ENCODE measurements at places on chromosomes 5 and 9. TPM values are rescaled to one million over a fixed set of nuclear protein-coding genes. Genes with fewer than 3 reads are reported as not detected.

Gene EQTN
- total RNA-seq = not detected

Gene NMUR2
- total RNA-seq = not detected

Gene RRAGA
- total RNA-seq = 80.5 TPM

Gene ENG
- 37.9 TPM for total RNA-seq

Gene AKNA
- total RNA-seq = 25.3 TPM

Gene GADD45G
- total RNA-seq = 5.5 TPM

Gene ZNF366
- total RNA-seq = 2.6 TPM

Gene MARCHF11
- total RNA-seq = not detected

Gene HRH2
- total RNA-seq = 4.8 TPM

Gene PCDHGC4
- total RNA-seq = 1.8 TPM

Gene EDIL3
- total RNA-seq = 16.0 TPM

Gene TUSC1
- total RNA-seq = 11.9 TPM

Gene ARHGEF37
- total RNA-seq = 7.5 TPM

Gene PLAC8L1
- not detected for total RNA-seq

Gene IFNA2
- total RNA-seq = not detected

Gene LRRC26
- total RNA-seq = not detected
